Vagina (tissue), 2 donors: ENCODE measurements at places on chromosomes 16 and 17.

GRCh38 chr16:48831076-48831722 lies 221.2 kb upstream of the N4BP1 start:
- DNase-seq = peak; percentile 49

- DNase-seq = peak; percentile 65
Observed at GRCh38 chr16:31333686-31334649, 21.0 kb upstream of the ITGAX start.

- no peak for DNase-seq
Observed at GRCh38 chr16:3951861-3952736, 71.6 kb upstream of the CREBBP start.

GRCh38 chr16:23682181-23682580 lies 3.5 kb downstream of the PLK1 start:
- no peak for DNase-seq

GRCh38 chr16:15518381-15519351 lies 84.3 kb downstream of the BMERB1 start:
- peak; percentile 91 for DNase-seq

DNA sequence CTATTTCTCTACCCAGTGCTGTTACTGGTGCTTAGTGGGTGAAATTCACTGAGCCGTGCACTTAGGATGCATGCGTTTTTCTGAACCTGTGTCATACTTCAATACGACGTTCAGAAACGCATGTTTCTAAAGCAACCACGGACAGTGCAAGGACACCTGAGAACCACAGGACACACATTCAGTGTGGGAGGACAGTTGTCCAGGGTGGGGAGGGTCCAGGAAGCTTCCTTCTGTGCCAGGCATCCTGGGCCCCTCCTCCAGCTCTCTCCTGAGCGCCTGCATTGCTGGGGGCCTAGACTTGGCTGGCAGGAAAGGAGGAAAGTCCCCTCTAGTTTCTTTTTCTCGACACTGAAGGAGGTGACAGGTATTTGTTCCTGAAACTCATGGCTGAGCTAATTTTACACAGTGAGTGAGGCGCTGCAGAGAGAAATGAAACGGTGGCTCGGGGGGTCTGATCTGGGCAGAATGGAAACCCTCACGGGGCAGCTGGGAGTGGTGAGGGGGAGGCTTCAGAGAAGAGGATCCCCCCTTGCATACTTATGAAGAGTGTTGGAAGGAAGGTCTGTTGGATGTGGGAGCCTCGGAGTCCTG lies 89.9 kb downstream of the IRF8 start:
- no peak for DNase-seq

- DNase-seq = no peak
Observed at GRCh38 chr17:72432143-72432621, 311.4 kb downstream of the SOX9 start.

DNA sequence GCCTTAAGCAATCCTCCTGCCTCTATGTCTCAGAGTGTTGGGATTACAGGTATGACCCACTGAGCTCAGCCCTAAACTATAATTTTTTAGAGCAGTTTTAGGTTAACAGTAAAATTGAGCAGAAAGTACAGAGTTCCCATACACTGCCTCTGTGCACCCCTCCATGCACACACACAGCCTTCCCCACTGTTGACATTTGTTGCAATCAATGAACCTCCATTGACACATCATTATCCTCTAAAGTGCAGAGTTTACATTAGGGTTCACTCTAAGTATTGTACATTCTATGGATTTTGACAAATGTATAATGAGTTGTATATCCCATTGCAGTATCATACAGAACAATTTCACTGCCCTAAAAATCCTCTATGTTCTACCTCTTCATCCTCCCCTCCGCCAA lies 35.0 kb downstream of the NGFR start:
- no peak for DNase-seq

DNA sequence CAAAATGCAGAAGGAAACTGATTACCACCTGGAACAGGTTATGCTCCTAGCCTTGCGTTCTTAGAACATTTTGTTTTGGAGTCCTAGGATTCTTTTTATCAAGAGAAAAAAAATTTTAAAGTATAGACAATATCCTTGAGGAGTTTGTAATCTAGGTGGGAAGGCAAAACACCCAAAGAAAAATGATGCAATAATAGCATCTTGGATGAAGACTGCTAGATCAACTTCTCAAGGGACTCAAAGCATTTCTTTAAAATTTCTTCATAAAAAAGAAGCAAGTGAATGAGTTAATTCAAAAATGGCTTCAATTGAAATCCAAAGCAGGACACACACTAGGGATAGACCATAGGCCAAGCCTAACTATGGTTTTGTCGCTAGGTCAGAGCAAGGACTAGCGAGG lies 515.8 kb upstream of the ZFHX3 start:
- DNase-seq = no peak

DNA sequence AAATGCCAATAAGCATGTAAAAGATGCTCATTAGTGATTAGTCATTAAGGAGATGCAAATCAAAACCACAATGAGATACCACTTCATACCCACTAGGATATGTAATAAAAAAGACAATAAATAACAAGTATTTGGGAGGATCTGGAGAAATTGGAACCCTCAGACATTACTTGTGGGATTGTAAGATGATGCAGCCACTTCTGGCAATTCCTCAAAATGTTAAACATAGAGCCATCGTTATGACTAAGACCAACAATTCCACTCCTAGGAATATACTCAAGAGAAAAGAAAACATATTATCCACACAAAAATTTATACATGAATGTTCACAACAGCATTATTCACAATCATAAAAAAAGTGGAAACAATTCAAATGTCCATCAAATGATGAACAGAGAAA lies 336.2 kb upstream of the PMFBP1 start:
- DNase-seq = no peak

- DNase-seq = no peak
Observed at GRCh38 chr16:19898924-19899604, 14.4 kb upstream of the GPRC5B start.

GRCh38 chr17:8631554-8631877 lies 991 bp upstream of the MYH10 start:
- no peak for DNase-seq

GRCh38 chr17:1800712-1801111 lies 29.0 kb downstream of the SMYD4 start:
- no peak for DNase-seq

- DNase-seq = no peak
Observed at GRCh38 chr17:45821147-45821546, 23.5 kb upstream of the SPPL2C start.

GRCh38 chr17:73822371-73822770 lies 178.1 kb upstream of the SDK2 start:
- no peak for DNase-seq

DNA sequence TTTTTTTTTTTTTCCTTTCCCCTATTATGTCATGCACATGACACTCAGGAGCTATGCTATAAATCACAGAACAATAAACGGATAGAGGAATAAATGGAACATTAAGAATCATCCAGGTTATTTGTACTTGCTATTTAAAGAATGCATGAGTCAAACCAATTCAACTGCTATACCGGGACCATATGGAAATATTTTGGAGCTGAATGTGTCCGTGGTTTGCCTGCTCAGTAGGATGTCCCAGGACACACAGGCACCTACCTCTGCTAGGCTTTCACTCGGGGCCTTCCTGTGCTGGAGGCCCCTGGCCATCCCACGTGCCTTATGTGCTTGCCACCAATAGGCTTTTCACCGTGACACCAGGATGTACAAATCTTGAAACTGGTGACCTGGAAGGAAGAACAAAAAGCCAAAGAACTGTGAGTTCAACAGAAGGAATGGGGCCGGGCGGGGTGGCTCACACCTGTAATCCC lies 15.3 kb upstream of the SEC14L1 start:
- no peak for DNase-seq

GRCh38 chr17:65514541-65514940 lies 46.9 kb downstream of the AXIN2 start:
- DNase-seq = no peak

- no peak for DNase-seq
Observed at GRCh38 chr17:60149691-60150582, at the start of gene CA4. CA4 (plus strand) TSS chr17:60149973; CDS start chr17:60150035, 62 bp downstream.

DNA sequence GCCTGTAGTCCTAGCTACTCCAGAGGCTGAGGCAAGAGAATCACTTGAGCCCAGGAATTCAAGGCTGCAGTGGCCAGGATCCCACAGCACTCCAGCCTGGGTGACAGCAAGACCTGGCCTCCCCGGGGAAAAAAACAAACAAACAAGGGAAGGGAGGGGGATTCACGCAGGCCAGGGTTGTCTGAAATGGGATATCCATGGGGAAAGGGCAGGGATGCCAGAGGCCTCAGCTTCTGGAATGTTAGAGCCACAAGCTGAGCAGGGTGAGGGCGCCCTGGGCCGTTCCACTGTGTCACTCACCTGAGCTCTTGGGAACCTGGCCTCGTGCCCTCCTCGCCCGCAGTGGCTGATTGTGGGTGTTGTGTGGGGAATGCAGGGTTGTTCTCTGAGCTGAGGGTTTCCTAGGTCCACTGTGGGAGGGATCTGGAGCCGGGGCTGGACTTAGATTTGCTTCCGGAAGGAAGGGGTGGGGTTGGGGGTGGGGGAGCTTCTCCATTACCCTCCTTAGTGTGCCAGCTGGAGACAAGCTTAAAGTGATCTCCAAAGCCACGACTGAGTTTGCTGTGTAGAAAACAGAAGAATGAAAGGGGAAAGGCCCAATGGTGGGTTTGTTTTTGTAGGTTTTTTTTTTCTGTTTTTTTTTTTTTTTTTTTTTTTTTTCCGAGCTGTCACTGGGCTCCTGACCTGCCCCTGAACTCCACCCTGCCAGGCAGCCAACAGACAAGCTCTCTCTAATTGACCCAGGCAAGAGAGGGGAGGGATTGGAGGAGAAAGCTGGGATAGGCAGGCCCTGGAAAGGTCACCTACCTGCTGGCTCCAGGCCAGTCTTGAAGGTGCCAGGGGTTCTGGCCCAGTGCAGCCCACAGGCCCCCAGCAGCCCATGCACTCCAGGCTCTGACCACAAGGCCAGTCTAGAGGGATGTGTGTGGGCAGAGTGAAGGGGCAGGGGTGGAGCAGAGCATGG lies at the start of gene SULT1A1:
SULT1A1 (minus strand) TSS at position 414 of the 964 bp plus-strand sequence. CDS start 1,189 bp downstream, outside the sequence.
- no peak for DNase-seq

GRCh38 chr16:12330946-12331345 lies 354.4 kb downstream of the SNX29 start:
- DNase-seq = no peak

- no peak for DNase-seq
Observed at GRCh38 chr16:84596161-84596560, 21.7 kb downstream of the COTL1 start.

- peak; percentile 96 for DNase-seq
Observed at GRCh38 chr16:81189100-81189664, 49.3 kb upstream of the BCO1 start.

GRCh38 chr16:49378816-49379215 lies 5.2 kb downstream of the C16orf78 start:
- DNase-seq = peak; percentile 58

- no peak for DNase-seq
Observed at GRCh38 chr17:38418062-38418692, 10.1 kb upstream of the ARHGAP23 start.

DNA sequence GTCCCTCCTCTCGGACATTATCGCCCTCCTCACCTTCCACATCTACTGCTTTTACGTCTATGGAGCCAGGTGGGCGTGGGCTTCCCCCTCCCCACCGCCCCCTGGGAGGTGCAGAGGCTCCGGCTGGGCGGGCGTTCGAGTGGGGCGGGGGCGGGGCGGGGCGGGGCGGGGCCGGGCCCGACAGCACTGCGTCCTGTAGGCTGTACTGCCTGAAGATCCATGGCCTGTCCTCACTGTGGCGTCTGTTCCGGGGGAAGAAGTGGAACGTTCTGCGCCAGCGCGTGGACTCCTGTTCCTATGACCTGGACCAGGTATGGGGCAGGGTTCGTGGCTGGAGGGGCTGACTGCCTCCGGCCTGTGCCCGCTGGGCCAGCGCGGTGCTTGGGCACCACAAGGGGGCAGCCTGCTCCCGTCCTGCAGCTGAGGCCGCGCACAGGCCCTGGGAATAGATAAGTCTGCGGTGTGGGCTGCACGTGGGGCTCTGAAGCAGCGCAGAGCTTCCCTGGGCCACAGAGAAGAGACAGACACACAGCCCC lies 9.2 kb downstream of the PIGQ start:
- no peak for DNase-seq

GRCh38 chr16:52296076-52296475 lies 250.9 kb downstream of the TOX3 start:
- no peak for DNase-seq

GRCh38 chr17:70642059-70642458 lies 472.7 kb downstream of the KCNJ2 start:
- DNase-seq = no peak

- peak; percentile 70 for DNase-seq
Observed at GRCh38 chr16:81394966-81395655, 49.5 kb upstream of the CMIP start.

- no peak for DNase-seq
Observed at GRCh38 chr16:24729951-24730815, 732 bp downstream of the TNRC6A start.

- DNase-seq = no peak
Observed at GRCh38 chr16:30609002-30609925, 925 bp downstream of the ZNF689 start.

GRCh38 chr17:78568494-78569115 lies 8.6 kb downstream of the DNAH17 start:
- DNase-seq = no peak

GRCh38 chr16:83911290-83911689 lies 12.4 kb downstream of the MLYCD start:
- DNase-seq = no peak

DNA sequence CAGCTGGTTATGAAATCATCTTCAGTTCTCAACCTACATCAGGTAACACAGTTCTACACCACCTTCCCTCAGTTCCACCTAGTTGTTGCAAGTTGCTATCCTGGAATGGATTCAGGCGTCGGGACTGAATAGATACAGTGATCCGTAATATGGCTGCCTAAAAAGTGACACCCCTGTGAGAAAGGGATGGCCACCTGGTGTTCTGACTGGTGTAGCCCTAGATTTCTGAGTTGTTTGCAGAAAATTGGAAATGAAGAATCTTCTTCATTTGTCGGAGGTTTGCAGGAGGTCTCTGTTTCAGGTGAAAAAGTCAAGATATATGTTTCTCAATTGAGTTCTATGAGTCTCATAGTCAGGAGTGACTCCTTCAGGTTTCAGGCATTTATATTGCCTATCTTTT lies 225.8 kb upstream of the ELAC2 start:
- DNase-seq = no peak

- DNase-seq = no peak
Observed at GRCh38 chr17:72775919-72776318, 316.6 kb downstream of the SLC39A11 start.

GRCh38 chr17:10756185-10756584 lies 26.4 kb upstream of the TMEM220 start:
- DNase-seq = peak; percentile 83

GRCh38 chr16:30998852-30999761 lies 11.3 kb downstream of the STX1B start:
- no peak for DNase-seq

GRCh38 chr16:47375423-47375822 lies 85.4 kb downstream of the ITFG1 start:
- no peak for DNase-seq
